ENCODE measurements at places on chromosomes 2 and 18.

- DNase-seq: peak; percentile 69
Observed at GRCh38 chr18:26103579-26103978, 13.2 kb upstream of the SS18 start.

GRCh38 chr2:231355508-231356465, 39.7 kb upstream of the B3GNT7 start:
- DNase-seq: no peak

- no peak for DNase-seq
Observed at GRCh38 chr2:31253356-31254131, 19.6 kb downstream of the EHD3 start.

DNA sequence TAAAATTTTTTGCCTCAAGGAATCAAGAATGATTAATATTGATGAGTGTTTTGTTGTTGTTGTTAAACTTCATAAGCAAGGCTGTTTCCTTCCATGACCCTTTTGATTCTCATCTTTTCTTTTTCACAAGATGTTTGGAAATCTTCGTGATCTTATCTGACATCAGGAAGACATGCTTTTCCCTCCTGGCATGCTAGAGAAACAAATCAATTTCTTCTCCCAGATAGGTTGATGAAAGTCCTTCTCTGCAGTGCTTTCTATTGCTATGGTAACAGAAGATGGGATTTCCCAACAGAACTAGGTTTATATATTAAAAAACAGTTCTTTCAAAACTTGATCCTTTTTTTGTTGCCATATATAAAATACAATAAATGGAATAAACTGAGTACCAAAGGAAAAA, 85.2 kb downstream of the EML6 start:
- no peak for DNase-seq

GRCh38 chr2:191565647-191566198, 112.2 kb upstream of the NABP1 start:
- DNase-seq: no peak

DNA sequence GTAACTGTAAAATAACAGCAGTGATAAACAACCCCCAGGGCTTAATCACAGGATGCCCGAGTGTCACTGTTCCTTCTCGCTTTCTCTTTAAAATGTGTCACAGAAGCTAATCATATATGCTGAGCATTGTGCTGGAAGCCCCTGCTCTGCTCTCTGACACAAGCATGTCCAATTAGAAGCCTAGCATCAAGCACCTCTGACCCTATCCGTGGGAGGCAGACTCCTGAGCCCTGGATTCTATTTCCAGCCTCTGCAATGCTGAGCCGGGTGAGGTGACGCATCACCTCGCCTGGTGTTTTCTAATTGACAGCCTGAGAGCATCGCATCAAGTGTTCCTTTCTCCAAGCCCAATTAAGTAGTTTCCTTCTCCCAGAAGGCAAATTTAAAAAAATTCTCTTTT, 19.7 kb upstream of the SCG2 start:
- DNase-seq: no peak

- no peak for DNase-seq
Observed at GRCh38 chr2:8252997-8253694, 428.7 kb upstream of the ID2 start.

DNA sequence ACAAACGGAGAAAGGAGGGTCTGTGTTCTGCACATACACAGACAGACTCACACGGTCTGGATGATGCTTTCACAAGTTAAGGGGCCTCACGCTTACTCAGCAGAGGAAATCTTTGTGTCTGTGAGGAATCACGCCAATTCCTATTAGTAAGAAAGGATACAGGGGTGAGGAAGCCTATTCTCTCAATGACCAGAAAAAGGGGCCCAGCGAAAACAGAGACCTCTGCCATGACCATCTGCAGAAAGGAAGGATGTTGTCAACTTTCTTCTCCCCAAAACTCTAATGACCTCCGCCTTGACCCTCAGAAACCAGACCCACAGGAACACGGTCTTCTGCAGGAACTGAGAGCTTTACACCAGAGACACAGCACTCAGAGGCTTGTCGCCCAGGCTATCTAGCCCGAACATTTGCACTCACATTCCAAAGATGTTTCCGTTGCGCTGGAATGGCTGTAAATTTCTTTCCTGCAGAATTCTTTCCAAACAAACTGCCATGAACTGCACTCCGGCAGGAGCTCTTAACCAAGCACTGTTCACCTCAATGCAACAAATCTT, 186.3 kb downstream of the TCF4 start:
- DNase-seq: no peak

GRCh38 chr2:16553226-16553625, 112.4 kb downstream of the CYRIA start:
- DNase-seq: peak; percentile 16
